ENCODE measurements at places on chromosomes 7 and 10.

DNA sequence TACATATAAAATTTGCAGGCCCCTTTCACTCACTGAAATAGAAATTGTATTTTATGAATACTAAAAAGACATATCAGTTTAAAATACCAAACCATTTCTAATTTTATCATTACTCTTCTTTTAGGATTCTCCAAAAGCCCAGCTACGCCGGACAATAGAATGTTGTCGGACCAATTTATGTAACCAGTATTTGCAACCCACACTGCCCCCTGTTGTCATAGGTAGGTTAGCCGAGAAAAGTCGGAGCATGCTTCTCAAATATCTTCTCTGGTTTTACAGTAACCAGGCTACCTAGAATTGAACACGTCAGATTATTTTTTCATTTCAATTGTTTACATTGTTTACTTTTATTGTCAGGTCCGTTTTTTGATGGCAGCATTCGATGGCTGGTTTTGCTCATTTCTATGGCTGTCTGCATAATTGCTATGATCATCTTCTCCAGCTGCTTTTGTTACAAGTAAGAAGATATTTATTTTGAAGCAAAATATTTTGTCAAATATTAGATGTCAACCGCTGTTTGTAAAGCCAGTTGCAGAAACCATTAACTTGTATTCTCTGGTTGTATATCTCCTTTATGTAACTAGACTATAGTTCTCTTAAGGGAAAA, 57.6 kb downstream of the MMRN2 start:
- peak; percentile 14 for DNase-seq

- DNase-seq = no peak
Observed at GRCh38 chr7:67636348-67637022, 639.9 kb downstream of the TYW1 start.

DNA sequence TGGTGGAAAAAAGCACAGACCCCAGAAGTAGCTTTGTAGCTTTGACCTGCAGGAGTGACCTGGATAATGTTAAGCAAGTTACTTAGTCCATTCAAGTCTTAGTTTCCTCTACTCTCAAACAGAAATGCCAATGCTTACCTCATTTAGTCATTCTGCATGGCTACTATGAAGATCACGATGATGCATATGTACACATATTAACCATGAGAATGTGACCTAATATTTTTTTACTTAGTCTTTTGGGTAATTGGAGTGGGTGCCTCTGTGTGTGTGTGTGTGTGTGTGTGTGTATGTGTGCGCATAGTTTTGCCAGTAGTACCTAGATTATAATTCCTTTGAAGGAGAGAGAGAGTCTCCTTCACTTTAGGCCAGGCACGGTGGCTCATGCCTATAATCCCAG, 95.8 kb downstream of the NRP1 start:
- DNase-seq = no peak

GRCh38 chr10:34236931-34237330, 578.2 kb downstream of the PARD3 start:
- DNase-seq = no peak

DNA sequence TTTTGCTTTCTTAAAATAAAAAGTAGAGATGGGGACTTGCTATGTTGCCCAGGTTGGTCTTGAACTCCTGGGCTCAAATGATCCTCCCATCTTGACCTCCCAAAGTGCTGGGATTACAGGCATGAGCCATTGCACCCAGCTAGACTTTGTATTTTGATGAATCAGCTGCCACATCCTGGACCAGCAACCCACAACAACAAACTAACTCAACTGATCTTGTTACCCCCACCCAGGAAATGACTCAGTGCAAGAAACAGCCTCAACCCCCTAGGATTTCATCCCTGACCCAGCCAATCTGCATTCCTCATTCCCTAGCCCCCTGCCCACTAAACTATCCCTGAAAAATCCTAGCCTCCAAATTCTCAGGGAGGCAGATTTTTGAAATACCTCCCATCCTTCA, 123.8 kb downstream of the IPMK start:
- DNase-seq = no peak

GRCh38 chr10:64547168-64547567, 1026.0 kb downstream of the REEP3 start:
- no peak for DNase-seq

GRCh38 chr10:34116681-34117271, 698.3 kb downstream of the PARD3 start:
- DNase-seq = no peak

DNA sequence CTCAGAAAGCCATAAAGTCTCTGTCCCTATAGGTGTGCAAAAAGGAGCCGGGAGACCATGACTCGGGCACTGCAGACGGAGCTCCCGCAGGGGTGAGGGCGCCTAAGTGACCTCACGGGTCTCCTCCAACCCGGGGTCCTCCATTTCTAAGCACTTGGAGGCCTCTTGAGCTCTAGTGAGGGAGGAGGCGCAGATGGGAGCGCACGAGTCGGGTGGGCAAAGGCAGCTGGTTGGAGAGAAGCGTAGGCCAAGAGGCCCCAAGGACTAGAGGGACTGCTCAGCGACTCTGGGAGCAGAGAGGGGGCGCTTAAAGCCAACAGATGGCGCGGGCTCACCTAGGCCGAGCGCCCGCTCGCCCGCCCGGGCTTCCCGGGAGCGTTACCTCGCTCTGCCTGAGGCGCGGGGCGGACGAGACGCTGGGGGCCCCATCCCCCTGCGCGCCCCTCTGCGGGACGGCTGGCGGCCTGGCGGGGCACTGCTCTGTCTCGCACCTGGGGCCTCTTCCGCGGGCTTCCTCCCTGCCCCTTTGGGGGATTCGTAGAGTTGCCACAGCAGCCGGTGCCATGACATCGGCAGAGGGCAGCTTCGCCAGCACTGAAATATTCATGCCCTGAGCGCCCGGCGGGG, 523 bp upstream of the CDH23 start:
- no peak for DNase-seq

DNA sequence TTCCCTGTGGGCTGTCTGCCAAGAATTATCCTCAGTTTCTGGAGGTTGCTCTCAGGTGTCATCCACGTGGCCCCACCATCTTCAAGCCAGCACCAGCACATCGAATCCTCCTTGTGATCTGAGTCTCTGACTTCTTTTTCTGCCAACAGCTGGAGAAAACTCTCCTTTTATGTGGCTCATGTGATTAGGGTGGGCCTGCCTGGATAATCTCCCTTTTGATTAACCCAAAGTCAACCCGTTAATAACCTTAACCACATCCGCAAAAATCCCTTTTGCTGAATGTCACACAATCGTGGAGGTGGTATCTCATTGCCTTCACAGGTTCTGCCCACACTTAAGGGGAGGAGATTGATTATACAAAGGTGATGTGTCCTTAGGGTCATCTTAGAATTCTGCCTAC, 73.8 kb downstream of the LRGUK start:
- DNase-seq = no peak

DNA sequence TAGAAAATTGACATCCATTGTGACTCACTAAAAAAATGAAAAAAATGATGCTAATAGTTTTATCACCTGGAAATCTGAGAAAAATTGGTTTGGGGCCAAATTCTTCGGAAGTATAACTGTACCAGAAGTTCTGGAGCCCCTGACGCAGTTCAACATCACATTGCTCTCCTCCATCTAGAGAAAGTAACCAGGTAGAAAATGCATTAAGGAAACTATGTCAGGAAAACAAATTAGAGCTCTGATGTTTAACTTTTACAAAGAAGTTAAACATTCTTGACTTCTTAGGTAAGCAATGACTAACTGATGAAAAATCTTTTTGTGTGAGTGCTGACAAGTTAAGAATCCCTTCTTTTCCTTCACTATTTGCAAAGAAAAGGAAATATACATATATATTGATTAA, 61.1 kb upstream of the TMEM196 start:
- no peak for DNase-seq

DNA sequence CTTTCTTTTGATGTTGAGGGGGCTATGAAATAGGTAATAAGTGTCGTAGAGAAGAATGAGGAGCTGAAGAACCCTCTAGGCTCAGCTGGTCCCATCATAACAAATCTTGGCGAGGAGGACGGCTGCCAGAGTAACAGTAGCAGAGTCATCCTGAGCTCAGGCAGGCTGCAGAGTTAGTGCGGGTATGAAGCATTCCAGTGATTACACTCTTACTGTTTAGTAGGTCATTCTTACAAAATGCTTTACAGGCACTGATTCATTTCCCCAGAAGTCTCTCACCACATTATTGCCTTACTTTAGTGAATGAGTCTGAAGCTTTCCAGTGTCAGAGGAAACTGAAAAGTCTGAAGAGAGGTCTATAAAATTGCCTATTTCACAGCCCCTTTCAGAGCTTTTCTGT, 43.9 kb upstream of the GPR158 start:
- no peak for DNase-seq

GRCh38 chr10:70672165-70673042, at the start of gene ADAMTS14:
Gene ADAMTS14 (plus strand): TSS chr10:70672506. CDS start chr10:70672803, 297 bp downstream.
- DNase-seq = no peak

- DNase-seq = no peak
Observed at GRCh38 chr7:104040666-104041065, 51.2 kb upstream of the RELN start.

DNA sequence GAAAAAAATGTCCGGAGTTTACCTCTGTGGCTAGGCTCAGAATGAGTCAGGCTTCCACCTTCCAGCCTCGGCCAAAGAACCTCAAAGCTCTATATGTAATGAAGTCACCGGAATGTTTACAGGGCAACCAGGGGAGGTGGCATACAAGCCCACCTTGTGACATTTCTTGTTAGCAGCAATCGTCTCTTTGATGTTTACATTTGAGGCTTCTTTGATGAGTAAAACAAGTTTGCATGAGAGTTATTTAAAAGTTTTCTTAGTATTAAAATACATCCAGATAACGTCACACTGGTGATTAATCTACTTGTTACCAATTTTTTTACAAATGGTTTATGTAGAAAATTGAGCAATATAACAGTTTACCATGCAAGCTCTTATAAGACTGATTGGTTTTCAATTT, 133.1 kb upstream of the ADAM12 start:
- DNase-seq = no peak

- peak; percentile 67 for DNase-seq
Observed at GRCh38 chr10:97633921-97634320, 621 bp upstream of the MORN4 start.

- DNase-seq = no peak
Observed at GRCh38 chr7:42077271-42078135, 159.5 kb downstream of the GLI3 start.

- peak; percentile 81 for DNase-seq
Observed at GRCh38 chr7:100675581-100676350, 2.2 kb downstream of the GNB2 start.

DNA sequence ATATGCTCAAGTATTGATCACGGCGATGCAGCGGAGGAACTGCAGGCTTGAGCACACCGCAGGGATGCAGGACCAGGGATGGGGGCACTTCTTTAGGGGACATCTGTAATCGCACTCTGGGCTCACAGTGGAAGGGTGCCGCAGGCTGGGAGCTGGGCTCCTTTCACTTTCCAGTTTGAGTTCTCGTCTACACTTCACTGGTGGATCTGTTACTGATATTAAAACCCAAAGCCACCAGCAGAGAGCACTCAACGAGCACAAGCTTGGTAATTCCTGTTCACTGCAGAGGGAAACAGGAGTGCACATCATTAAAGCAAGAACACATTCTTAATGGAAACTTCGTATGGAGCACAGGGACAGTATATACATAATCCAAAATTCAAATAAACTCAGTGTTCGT, 91.3 kb downstream of the PARD3 start:
- DNase-seq = no peak

GRCh38 chr7:151875942-151876898, 695 bp downstream of the PRKAG2 start:
- DNase-seq = no peak

DNA sequence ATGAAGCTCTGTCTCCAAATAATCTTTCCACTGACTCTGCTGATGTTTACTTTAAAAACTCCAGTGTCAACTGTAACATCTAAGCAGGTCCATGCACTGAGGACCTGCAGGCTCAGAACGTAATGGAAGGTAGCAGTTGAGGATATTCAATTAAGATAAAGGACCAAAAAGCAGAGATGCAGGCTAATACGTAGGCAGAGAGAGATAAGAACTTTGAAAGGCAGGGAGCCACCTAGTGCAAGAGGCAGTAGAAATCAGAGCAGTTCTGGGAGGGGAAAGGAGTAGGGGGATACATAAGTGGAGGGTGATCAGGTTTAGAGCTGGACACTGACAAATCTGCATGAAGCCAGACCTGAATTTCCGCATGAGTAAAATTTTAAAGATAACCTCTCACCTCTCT, 114.5 kb upstream of the POM121L12 start:
- DNase-seq = no peak

GRCh38 chr10:95214369-95214768, 20.3 kb downstream of the ACSM6 start:
- no peak for DNase-seq

DNA sequence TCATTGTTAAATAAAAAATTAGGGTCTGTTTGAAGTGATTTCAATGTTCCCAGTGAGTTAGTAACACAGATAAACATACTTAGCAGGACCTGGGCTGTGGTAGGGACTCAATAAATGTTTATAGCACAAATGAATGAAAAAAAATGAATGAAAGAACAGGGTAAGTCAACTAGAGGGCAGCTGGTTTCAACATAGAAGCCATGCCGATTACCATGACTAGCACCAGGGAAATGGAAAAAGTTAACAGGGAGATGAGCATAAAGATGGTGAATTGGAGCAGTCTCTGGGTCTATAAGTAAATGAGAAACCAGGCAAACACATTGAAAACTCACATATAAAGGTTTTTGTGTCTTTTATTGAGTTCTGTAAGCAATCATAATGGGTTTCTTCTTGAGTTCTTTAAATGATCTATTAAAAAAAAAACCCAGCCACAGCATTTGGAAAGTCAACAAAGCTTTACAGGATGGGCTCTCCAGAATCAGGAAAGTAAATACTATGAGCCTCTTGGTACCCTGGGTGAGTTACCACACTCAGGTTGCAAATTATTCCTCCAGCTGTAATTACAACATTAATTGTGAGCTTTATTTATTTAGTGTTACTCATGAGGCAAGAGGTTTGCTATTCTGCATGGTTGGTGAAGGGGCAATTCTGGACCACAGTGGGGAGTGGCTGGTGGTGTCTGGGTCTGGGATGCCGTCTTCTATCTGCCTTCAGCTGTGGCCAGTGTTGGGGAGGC, 46.1 kb upstream of the MTPN start:
- DNase-seq = no peak

GRCh38 chr7:99089914-99090629, 53.8 kb downstream of the SMURF1 start:
- no peak for DNase-seq

All from hematopoietic multipotent progenitor cell treated with erythropoietin and hydrocortisone succinate and interleukin-3 and kit ligand, for 15 days (in vitro differentiated cells).